Epithelial cell of proximal tubule (primary cell): ENCODE measurements at places on chromosomes 7 and 10.

GRCh38 chr10:106341356-106341755, 823.1 kb downstream of the SORCS1 start:
- no peak for DNase-seq

DNA sequence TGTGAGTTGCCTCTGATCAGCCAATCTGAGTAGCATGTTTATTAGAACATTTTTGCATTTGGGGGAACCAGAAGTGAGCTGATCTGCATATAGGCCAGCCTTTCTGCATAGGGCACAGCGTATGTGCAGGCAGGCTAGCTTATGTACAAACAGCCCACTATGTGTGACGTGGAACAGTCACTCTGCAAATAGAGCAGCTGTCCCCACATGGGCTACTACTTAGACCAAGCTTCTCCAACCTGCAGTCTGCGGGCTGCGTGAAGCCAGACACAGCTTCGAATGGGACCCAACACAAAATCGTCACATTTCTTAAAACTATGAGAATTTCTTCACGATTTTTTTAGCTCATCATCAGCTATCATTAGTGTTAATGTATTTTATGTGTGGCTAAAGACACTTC, 134.1 kb upstream of the FAM20C start:
- DNase-seq, result no peak

DNA sequence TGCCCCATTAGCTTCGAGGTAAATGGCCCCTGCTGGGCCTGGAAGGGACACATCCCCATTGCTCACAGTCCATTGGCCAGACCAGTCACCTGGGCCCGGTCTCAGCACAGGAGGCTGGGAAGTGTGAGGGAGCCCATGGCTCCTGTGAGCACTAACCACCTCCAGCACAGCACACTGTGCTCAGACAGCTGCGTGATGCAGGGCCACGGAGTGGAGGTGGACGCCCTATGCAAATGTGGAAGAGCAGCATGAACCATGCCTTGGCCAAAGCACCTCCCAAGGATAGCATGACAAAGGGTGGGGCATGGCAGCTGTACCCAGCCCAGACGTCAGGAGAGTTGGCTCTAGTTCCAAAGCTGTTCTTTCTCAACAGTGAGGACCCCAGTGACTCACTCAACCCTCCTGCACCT, 120.1 kb upstream of the ZMIZ1 start:
- DNase-seq, result no peak

GRCh38 chr7:112255388-112255720, 48.9 kb downstream of the ZNF277 start:
- DNase-seq, result no peak

DNA sequence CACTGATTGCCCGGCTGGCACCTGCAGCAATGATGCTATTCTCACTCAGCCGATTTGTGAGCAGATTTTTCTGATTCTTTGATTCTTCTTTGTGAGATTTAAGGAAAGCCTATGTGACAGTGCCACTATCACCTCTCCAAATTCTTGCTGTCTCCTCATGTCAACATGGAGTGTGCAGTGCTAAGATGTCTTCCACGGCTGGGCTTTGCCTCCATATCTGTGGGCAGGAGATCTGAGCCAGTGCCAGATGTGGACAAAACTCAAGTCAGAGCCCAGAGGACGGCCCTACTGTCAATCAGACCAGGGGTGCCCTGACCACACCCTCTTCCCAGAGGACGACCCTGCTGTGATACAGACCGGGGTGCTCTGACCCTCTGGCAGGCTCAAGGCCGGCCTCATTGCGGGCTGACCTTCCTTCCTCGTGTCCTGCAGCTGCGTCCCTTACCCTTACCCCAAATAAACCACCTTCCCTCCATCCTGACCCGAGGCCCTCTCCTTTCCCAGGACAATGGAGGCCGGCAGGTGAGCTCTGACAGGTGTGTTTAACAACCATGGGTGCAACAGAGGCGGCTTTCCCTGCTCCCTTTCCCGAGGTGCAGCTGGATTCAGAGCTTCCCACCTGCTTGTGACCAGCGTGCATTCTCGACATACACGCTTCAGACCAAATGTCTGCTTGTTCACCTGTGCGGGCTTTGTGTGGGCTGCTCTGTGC, 221.4 kb downstream of the ADARB2 start:
- DNase-seq, result no peak

- DNase-seq, result no peak
Observed at GRCh38 chr10:70315815-70316214, 32.0 kb upstream of the NPFFR1 start.

GRCh38 chr10:44581996-44582395, 197.1 kb upstream of the CXCL12 start:
- DNase-seq, result no peak

GRCh38 chr7:17090751-17091150, 207.7 kb upstream of the AHR start:
- DNase-seq, result no peak

DNA sequence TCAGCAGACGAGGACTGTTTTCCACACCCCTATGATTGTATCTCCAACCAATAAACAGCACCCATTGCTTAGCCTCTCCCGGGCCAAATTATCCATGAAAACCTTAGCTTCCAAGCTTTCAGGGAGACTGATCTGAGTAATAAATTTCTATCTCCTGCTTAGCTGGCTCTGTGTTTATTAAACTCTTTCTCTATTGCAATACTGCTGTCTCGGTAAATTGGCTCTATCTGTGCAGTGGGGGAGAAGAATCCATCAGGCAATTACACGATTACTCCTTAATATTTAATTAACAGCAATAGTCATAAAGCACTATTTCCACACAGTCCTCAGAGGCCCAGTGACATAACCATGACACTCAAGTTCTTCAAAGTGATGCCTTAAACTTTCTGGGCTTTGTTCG, 1122.8 kb downstream of the TYW1 start:
- no peak for DNase-seq

GRCh38 chr7:130084037-130084875, 13.9 kb downstream of the KLHDC10 start:
- DNase-seq, result no peak

GRCh38 chr10:116084161-116084560, 188.8 kb downstream of the GFRA1 start:
- no peak for DNase-seq

GRCh38 chr10:99631496-99631895, 11.3 kb upstream of the SLC25A28 start:
- no peak for DNase-seq

DNA sequence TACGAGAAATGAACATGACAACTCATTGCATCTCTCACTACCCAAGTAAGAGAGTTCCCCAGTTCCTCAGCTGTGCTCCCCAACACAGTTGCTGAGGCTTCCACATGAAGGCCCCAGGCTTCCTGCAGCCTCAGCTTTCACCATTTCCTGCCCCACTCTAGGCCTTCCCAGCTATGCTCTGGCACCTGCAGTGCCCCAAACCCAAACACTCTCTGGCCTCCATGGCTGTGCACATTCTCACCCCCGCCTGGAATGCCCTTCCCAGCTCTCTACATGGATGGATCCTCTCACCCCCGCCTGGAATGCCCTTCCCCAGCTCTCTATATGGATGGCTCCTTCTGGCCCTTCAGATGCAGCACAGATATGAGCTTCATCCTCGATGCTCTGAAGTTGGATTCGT, 61.3 kb downstream of the KIAA1549 start:
- no peak for DNase-seq
